Cortex of kidney (tissue), 1 donor: ENCODE measurements at places on chromosomes 6 and 20.

DNA sequence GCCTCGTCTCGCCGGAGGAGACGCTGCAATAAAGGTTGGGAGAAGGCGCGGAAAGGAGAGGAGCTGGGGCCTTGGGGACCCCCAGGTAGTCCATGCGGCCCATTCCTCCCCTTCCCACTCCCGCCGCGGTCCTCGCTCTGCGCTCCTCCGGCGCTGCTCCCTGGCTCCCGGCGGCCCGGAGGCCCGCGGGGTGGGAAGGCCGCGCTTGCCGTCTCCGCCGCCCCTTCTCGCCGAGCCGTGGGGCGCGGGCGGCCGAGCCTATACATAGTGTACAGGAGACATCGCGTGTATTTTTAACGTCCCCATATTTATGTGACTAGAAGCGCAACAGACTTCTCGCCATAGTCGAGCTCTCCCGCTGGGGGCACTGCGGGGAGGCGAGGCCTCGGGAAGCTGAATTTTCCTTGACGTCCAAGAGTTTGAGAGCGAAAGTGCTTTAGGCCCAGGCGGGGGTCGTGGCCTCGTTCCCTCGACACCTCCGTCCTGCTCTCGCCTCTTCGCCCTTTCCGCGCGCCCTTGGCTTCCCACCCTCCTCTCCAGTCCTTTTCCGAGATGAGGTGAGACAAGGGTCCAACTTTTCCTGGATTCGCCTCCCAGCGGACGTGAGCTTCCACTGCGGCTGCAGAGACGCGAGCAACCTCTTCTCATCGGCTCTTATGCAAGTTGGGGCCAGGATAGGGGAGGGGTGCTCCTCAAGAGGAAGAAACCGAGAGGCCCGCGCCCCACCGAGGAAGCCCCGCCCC, 29.0 kb downstream of the SLC12A5 start:
- DNase-seq: no peak

- no peak for DNase-seq
These were observed 88.1 kb upstream of the ZFP64 start for GRCh38 chr20:52279706-52280105.

DNA sequence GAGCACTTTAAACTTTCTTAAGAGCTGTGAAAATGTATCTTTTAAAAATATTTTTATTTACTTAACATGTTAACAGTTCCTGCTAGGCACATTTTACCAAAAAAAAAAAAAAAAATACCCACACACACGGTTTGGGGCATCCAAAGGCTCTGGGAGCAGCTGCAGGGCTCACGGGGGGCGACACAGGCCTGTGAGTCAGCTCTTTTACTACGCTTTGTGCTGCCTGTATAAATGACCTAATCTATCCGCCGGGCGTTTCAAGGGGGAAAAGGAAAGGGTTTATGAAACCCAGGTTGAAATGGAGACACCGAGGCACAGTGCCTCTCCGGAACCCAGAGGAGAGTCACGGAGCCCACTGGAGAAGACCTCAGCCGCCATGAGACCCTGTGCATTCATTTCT, 40.4 kb downstream of the DLL1 start:
- DNase-seq: no peak

- DNase-seq: no peak
These were observed 289.4 kb upstream of the SASH1 start for GRCh38 chr6:148053209-148053608.

GRCh38 chr20:51884561-51884960, 82.2 kb upstream of the SALL4 start:
- no peak for DNase-seq

GRCh38 chr20:16434062-16434664, 139.1 kb downstream of the KIF16B start:
- no peak for DNase-seq

GRCh38 chr6:79670789-79671188, 39.7 kb downstream of the SH3BGRL2 start:
- no peak for DNase-seq

DNA sequence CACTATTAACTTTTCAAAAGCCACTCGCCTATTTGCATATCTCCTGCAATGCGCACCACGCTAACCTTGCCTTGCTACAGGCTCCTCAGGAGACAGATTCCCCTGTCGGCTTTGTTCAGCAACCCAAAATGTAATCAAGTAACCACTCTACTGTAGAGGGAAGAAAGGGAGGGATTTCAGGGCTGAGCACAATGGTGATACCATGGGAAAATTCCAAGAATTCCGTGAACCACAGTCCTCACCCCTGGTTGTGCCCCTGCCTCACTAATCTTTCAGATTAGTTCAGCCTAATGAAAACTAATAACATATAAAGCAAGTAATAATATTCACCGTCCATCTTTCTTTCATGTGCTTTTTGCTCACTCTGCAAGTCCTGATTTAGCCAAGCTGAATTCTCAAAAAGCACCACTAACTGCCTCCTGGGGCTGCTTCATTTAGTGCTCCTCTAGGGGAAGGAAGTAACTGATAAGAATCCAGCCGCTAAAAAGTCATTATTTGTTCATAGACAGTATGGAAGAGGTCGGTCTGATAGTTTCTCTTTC, 6.6 kb downstream of the CITED2 start:
- no peak for DNase-seq

GRCh38 chr6:85923013-85923430, 280.3 kb upstream of the SYNCRIP start:
- DNase-seq: no peak

DNA sequence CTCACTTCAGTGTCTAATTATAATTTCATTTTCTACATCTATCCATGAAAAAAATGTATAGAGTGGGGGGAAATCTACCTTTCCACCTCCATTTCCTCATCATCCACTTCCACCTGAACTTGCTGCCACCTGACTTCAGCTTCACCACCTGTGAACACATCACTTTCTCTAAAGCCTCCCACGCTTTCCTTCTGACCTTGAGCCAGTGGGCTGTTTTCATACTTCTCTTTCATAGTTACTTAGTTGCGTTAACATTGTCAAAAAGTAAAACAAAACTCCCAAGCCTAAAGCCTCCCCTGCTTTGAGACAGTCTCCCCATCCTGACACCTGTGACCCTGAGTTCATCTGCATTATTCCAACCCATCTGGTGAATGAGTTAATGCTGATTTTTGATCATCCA, 47.3 kb downstream of the KLHL31 start:
- no peak for DNase-seq

DNA sequence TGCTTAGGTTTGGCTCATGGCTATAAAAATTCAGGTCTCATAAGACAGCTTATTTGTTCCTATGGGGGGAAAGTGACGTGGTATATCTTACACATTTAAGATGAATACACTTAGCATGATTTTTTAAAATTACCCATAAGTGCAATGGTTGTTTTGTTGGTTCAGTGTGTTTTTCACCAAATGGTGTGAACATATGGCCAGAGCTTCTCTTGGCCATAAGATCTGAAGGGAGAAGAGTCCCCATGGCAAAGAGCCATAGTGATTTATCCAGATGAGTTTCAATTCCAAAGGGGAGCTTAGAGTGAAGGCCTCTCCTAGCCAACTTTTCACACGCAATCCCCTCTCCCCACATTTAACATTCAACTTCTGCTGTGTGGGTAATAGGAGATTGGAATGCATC, 107.6 kb downstream of the TMEM242 start:
- DNase-seq: no peak

- DNase-seq: no peak
These were observed 9.3 kb downstream of the HLA-DOA start for GRCh38 chr6:33000055-33000454.

- DNase-seq: no peak
These were observed 80.7 kb upstream of the MAFB start for GRCh38 chr20:40769677-40770285.

DNA sequence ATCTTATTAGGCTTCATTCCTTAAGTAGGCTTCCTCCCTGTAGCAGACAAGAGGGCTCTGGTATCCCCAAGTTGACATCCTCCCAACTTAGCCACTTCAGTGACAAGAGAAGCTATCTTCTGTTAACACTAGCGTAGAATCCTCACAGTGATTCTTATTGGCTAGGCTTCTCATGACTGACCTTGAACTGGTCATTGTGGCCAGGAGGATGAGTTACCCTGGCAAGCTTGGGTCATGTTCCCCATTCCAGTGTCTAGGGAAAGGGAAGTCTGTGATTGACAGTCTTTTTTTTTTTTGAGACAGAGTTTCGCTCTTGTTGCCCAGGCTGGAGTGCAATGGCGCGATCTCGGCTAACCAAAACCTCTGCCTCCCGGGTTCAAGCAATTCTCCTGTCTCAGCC, 7.1 kb downstream of the CDKAL1 start:
- no peak for DNase-seq

DNA sequence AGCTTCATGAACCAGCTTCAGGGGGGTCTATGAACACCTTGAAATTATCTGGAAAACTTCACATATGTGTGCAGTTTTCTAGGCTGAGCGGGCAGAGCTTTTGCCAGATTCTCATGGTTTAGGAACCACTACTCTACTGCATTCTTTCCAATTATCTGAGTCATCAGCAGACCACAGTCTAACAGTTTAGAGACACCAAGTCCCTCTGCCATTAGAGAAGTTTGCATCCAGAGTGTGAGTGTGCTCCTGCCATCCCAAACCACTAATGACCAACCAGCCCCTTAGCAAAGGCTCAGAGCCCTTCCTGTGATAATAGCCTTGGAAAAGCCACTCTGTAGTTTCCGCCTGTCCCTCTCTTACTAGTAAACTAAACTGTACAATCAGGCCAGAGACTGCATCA, 96.8 kb downstream of the PHACTR1 start:
- DNase-seq: no peak

DNA sequence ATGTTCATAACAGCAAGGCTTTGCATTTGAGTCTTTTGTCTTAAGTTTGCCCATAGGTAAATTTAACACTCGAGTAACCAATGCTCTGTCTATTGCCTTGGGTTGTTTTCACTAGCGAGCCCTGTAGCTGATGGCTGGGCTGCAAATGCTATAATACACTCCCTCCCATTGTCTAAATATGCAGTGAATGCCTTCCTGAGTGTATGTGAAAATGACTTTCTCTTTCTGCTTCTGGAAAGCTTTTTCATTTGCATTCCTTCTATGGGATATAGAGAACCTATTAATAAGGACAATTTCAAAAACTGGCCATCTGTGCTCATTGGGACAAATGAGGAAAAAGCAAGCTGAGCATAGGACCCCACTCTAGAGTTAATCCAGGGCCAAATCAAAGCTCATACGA, 156.5 kb upstream of the FBXL4 start:
- no peak for DNase-seq

DNA sequence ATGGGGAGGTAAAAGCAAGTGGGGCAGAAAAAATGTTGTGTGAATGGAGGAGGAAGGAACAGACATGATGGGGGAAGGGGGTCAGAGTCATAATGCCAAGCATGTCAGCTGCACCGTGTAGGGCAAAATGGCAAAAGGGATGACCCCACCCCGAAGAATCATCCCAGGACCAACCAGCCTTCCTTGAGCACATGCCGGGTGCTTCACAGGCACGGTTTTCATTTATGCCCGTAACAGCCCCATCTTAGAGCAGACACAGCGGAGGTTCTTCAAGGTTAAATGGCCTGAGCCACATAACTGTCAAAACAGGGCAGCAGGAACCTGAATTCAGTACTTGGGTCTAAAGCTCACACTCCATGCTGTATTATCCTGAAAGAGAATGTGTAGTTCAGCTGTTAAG, 322.2 kb downstream of the ZFAND3 start:
- no peak for DNase-seq

- no peak for DNase-seq
These were observed 33.7 kb downstream of the FAM50B start for GRCh38 chr6:3882866-3883265.

DNA sequence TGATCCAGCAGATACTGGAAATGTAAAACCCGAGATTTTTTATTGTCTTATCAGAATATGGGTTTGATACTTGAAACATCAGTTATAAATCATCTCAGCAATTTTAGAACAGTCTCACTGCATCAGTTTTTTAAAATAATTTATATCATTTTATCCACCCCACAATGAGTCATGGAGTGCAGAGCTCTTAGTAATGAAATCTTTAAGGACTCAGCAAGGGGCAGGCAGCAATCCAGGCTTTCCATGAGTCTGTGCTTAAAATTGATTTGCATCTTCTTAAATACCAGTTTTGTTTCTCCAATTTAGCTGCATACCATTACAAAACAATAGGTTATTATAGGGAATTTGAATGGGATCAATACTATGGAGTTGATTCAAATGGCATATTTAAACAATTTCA, 832.3 kb downstream of the C6orf118 start:
- no peak for DNase-seq

DNA sequence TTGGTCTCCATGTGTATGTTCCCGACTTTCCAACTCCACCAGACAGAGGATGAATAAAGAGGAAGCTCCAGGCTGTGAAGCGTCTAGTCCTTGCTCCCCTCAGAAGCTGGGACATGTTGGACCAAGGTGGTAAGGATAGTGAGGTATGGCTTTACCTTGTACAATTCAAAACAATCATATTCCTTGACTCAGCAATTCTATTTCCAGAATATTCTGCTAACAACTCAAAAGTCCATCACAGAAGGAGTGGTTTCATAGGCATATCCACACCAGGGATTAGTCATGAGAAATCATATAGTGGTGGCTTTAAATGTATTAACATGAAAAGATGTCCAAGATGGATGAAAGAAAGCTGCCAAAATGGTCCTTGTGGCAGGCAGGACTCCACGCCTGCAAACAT, 19.8 kb downstream of the FKBP1A start:
- DNase-seq: no peak

DNA sequence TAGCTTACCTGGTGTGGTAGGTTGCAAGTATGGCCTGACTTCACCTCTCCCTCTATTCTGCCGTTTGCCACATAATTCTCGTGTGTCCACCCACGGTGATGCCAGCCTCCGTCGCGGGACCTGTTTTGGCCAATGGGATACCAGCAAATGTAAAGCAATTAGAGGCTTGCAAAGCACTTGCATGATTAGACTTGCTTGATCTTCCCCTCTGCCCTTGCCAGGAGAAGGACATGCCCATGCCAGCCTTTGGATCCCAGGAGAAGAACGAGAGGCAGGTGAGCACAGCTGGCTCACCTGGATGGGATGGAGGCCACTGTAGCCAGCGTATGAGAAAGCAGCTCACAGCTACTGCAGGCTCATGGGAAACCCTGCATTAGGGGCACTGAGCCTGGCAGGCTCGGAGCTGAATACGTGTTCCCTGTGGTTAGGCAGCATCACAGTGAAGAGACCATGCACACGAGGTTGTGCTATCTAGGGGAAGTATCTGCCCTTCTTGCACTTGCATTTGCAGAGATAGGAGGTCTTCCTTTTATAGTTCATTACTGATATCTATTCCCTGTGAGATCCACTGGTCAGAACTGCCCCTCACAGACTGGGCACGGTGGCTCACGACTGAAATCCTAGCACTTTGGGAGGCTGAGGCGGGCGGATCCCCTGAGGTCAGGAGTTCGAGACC, 62.4 kb downstream of the TMEM242 start:
- no peak for DNase-seq

- no peak for DNase-seq
These were observed 318.9 kb downstream of the CLIC5 start for GRCh38 chr6:45696738-45697137.
